ENCODE measurements at places on chromosomes 13 and 19.

GRCh38 chr13:69243366-69243765 lies 864.3 kb upstream of the ATXN8OS start:
- DNase-seq, result no peak

DNA sequence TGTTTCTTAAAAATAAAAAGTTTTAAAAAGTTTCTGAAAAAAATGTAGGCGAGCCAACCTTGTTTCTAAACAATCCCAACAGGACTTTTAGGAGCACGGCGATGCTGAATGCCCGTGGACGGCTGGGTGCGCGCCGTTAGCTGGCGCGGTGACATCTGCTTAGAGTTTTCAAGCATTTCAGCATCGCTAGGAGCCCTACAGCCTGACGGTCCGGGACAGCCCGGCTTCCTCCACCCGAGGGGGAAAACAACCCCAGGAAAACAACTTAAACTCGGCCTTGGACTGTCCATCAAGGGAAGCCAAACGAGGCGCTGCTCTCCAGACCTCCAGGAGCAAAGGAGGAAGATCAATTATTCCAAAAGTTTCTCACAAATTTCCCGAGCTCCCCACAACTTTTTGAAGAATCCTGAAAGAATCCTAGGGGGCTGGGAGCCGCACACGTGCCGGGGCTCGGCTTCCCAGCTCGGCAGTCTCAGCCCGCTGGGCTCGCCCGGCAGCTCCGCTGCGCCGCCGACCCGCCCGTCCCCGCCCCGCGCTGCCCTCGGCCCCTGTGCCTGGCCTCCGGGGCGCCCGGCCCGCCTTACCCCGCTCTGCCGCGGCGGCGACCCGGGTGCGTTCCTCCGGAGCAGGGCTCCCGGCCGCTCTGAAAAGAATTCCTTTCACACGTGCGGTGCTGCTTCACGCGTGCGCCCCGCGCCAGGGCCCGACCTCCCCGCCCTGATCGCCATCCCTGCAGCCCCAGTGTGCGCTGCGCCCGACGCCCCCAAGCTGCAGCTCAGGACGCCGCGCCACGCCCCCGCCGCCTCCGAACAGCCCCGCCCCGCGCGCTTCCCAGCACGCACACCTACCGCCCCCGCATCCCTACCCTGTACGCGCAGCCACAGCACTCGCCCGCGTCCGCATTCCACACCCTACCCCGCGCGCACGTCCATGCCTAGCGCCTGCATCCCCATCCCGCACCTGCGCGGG lies at the start of gene GJA3:
Gene GJA3, minus strand, starts transcription at position 747 of the 969 bp plus-strand sequence. CDS start 17,764 bp downstream, outside the sequence.
- no peak for DNase-seq

DNA sequence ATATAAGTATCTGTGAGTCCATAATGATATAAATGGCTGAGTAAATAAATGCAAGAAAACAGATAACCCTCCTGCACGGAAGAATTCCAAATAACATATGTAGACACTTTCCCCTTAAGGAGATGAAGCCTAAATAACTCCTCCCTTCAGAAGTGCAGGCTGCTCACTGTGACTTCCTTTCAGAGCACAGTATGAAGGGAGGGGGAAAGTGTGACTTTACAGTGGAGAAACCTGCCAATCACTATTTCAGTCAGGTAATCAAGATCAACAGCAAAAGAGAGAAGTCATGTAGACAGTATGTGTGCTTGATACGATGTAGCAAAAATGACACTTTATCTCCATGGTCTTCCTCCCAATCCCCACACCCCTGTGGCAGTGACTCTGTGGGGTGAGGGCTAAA lies 7.1 kb downstream of the GGACT start:
- no peak for DNase-seq

GRCh38 chr13:75505327-75505726 lies 23.4 kb upstream of the TBC1D4 start:
- no peak for DNase-seq

DNA sequence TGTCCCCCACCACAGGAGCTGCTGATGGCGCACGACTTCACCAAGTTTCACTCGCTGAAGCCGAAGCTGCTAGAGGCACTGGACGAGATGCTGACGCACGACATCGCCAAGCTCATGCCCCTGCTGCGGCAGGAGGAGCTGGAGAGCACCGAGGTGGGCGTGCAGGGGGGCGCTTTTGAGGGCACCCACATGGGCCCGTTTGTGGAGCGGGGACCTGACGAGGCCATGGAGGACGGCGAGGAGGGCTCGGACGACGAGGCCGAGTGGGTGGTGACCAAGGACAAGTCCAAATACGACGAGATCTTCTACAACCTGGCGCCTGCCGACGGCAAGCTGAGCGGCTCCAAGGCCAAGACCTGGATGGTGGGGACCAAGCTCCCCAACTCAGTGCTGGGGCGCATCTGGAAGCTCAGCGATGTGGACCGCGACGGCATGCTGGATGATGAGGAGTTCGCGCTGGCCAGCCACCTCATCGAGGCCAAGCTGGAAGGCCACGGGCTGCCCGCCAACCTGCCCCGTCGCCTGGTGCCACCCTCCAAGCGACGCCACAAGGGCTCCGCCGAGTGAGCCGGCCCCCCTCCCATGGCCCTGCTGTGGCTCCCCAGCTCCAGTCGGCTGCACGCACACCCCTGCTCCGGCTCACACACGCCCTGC lies 4.4 kb upstream of the NOP53 start:
- no peak for DNase-seq

- no peak for DNase-seq
Measured at GRCh38 chr13:76213423-76213904, 577.3 kb downstream of the LMO7 start.

- no peak for DNase-seq
Measured at GRCh38 chr19:9848060-9848459, 12.9 kb downstream of the PIN1 start.

- no peak for DNase-seq
Measured at GRCh38 chr13:49664606-49665005, 26.7 kb downstream of the EBPL start.

All from fibroblast of upper back skin (primary cell).